ENCODE measurements at places on chromosomes 16 and 17.
A peak's percentile ranks its signal among the peaks of the same experiment; 100 is the strongest.

GRCh38 chr16:83929811-83930555, 23.1 kb upstream of the OSGIN1 start:
- no peak for DNase-seq

GRCh38 chr17:38508954-38509771, 80.9 kb downstream of the ARHGAP23 start:
- peak; percentile 95 for DNase-seq

GRCh38 chr16:4994719-4995434, 36.7 kb downstream of the SEC14L5 start:
- DNase-seq: peak; percentile 46

- no peak for DNase-seq
These were observed 167.2 kb upstream of the CDH11 start for GRCh38 chr16:65289022-65289421.

GRCh38 chr17:49552070-49552751, 23.5 kb upstream of the NXPH3 start:
- no peak for DNase-seq

GRCh38 chr16:67551972-67552371, 10.4 kb upstream of the CTCF start:
- DNase-seq: no peak

- DNase-seq: no peak
These were observed 11.9 kb downstream of the CALCOCO2 start for GRCh38 chr17:48842746-48843145.

DNA sequence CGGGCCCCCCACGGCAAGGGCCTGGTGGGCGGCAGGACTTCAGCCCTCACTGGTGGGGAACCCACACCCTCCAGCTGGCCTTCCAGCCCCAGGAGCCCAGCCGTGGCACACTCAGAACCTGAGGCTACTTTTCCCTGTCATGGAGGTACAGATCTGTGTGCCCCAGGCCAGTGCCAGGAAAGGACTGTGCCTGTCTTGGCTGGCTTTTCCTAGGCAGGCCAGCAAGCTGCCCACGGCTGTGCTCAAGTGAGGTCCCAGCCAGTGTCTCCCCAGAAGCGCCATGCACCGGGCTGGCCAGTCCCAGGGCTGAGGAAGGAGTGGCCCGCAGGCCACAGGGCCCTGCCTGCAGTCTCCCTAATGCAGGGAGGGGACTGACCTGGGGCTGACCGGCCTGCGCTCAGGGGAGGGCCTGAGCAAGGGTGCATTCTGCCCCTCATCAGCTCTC, 16.6 kb downstream of the ENGASE start:
- DNase-seq: peak; percentile 57

DNA sequence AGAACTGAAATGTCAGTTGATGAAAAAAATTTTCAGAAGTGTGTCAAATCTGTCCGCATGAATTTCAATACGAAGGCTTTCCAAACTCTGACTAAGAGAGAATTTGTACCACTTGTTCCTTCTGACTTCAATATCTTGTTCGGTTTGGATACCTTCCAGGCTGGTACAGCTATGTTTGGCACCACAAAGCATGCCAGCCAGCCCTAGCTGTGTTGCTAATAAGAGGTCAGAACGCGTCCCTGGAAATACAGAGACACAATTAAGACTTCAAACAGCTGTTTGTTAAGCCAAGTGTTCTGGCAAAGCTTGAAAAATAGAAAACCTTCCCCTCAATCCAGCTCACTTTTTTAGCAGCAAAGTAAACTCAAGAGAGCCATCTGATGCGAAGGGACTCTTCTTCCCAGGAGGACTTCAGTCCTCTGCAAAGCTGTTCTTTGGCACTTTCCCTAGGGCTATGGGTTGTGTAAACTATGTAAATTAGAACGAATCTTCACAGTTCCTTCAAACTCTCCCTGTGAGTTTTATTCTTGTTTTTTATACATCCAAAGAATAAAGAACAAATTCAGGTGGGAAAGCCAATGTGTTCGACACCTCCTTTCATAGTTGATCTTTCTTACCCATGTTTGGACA, 35.1 kb downstream of the GRB2 start:
- peak; percentile 80 for DNase-seq

- DNase-seq: no peak
These were observed 4.6 kb downstream of the TMUB2 start for GRCh38 chr17:44191369-44191768.

DNA sequence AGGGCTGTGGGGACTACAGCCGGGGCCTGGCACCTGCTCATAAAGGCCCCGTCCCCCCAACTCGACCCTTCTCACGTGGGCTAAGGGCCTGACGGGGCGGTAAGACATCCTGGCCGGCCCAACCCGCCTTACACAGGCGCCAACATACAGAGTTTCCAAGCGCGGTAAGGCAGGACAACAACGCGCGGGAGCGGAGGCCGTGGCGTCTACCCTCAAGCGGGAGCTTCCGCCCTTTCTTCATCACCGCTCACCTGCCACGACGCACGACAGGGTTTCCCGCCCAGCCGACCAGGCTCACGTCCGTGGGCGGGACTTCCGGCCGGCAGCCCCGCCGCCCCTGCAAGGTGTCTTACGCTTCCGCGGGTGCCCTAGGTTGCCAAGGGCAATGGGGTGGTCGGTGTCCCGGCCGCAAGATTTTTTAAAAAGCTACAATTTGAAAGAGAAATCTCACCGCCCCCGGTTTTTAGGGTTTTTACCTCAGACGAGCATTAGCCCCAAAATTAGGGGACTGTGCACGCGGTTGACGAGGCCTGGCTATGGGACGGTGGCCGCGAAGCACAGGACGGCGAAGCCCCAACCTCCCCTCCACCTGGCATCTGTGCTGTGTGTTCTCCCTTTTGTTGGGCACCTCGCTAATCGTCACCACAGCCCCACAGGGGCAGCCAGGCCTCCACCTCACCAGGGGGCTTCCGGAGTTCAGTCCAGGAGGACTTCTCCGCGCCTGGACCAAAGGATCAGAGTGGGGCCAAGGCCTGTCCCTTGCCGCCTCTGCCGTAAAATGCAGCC, at the start of gene TERB1:
TSS of gene TERB1 (minus strand) at position 265 of the 786 bp plus-strand sequence. CDS start 4,786 bp downstream, outside the sequence.
- no peak for DNase-seq
